ENCODE measurements at places on chromosomes 16 and 17.

- DNase-seq: no peak
Measured at GRCh38 chr17:21285164-21286065, 904 bp downstream of the MAP2K3 start.

- DNase-seq: no peak
Measured at GRCh38 chr17:75895370-75896155, 1.2 kb downstream of the TRIM65 start.

GRCh38 chr16:16045296-16045695 lies 95.9 kb downstream of the ABCC1 start:
- DNase-seq: no peak

GRCh38 chr16:3189869-3190268 lies 1.9 kb downstream of the OR1F1 start:
- no peak for DNase-seq

DNA sequence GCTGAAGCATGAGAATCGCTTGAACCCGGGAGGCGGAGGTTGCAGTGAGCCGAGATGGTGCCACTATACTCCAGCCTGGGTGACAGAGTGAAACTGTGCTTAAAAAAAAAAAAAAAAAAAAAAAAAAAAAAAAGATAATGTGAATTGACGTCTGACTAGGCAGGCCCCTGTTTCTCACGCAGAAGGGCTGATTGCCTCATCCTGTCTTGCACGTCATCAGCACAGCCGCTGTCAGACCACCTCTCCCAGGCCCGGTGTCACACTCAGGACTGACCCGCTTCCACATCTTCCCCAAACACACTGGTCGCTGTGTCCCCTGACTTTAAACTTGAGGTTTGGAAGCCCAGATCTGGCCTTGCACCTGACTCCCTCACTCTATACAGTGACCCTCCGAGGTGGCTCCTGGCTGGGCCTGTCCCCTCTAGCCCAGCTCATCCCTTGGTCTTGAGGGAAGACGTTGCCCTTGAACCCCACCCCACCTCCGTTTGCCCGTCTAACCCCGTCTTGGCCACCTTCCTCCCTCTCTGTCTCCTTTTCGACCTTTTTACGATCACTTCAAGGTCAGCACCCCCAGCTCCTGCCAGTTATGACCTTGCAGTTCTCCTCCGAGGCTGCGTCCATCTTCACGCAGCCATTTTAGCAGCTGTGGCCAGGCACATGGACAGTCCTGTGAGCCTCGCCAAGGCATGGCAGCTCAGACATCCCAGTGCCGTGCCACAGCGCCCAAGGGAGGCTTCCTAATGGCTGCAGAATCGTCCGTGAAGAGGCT lies 149.9 kb upstream of the PLCG2 start:
- no peak for DNase-seq

DNA sequence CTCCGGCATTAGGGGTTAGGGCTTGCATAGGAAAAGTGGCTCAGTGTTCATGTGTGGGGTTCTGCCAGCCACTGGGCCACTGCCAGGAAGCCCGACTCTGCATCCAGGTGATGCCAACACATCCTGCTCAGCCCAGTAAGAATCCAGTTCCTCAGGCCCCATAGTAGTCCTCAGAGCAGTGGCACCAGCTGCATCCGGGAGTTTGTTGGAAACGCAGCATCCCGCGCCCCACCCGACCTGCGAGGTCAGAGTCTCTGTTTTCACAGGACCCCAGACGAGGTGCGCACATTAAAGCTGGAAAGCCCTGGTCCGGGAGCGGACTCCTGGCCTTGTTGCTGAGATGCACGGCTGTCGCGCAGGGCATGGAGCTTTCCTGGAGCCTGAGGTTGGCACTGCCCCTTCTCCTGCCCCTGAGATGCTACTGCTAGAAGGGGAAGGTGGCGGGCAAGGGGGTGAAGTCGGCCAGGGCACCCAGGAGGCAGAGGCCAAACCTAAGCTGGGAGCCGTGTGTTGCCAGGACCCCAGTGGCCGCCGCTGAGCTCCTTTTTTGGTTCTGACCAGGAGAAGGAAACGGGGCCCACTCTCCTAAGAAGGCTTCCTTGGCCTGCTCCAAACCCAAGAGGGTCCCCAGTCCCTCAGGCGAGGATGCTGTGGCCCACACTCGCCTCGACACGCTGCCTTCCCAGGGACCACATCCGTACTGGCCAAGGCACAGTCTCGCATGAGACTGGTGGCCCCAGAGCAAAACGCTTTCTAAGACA lies 44.4 kb downstream of the NOS2 start:
- no peak for DNase-seq

GRCh38 chr17:67511012-67511411 lies 133.9 kb downstream of the PITPNC1 start:
- DNase-seq: no peak

DNA sequence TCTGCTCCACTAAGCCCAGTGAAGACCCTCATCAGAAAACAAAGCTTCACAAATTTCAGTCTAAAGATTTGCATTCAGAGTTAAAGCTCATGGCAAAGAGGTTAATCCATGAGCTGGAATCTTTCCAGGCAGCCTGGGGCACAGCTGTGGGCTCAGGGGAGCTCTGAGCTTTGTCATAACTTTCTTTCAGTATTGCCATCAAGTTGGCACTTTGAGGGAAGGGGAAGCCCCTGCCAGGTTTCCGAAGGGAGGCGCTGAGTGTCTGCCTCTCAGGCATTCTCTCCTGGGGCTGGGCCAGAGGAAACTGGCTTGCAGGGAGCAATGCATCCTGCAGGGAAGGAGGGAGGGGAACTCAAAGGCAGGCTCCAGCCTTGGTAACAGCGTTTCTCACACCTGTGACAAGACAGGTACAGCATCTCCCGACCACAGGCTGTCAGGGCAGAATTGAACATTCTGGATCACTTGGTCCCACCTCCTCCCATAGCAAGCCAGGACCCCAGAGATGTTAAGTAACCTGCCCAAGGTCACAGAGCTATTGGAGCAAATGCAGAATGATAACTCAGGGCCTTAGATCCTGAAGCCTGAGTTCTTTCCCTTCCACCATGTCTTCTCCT lies 3.9 kb downstream of the LPO start:
- DNase-seq: no peak

- peak; percentile 40 for DNase-seq
Measured at GRCh38 chr17:74369221-74369620, 1.9 kb downstream of the GPR142 start.

DNA sequence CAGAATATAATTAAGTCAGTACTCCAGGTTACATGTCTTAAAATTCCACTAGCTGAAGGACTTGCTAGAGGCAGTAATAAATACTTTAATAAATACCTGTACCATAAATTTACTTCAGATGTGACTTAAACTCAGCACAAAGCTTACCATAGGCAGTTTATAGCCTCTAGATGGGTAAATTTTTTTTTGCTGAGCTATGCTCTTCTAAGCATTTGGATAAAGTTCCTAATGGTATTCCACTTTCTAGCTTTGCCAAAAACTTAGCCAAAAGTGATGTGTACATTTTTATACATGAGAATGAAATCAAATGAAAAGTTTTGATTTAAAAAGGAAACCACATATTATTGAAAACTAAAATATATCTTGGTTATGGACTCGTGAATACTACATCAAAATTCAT lies 63.7 kb upstream of the DHX40 start:
- no peak for DNase-seq

DNA sequence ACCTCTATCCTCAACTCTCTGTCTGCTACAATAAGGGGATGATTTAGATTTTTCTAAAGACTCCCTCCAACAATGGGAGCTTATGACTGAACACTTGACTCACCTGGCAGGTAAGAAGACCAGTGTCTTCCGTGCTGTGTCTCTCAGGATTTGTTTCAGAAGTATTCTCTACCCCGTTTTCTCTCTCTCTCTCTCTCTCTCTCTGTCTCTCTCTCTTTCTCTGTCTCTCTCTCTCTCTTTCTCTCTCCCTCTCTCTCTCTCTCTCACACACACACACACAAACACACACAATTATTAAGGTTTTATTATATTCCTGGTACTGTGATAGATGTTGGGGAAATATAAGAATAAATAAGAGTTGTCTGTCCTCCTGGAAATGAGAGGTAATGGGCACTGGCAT lies 263.9 kb downstream of the TOX3 start:
- DNase-seq: no peak

- DNase-seq: no peak
Measured at GRCh38 chr17:74217037-74217730, 3.8 kb downstream of the TTYH2 start.

DNA sequence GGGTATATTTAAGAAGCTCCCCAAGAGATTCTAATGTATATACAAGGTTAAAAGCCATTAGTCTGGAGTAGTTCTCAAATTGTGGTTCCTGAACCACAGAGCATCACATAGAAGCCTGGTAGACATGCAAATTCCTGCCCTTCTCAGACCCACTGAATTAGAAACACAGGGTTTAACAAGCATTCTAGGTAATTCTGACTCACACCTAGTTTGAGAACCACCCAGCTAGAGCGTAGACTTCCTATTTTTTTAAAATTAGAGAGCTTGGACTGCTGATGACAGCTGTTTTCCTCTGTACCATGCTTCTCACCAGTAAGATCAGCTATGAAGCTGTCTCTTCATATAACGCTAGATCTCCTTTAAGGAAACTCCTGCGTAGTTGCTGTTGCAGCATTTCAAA lies 50.6 kb downstream of the HS3ST3B1 start:
- DNase-seq: no peak

GRCh38 chr16:50981951-50982350 lies 169.1 kb downstream of the SALL1 start:
- no peak for DNase-seq

- no peak for DNase-seq
Measured at GRCh38 chr17:30000755-30001257, 59.4 kb downstream of the EFCAB5 start.

DNA sequence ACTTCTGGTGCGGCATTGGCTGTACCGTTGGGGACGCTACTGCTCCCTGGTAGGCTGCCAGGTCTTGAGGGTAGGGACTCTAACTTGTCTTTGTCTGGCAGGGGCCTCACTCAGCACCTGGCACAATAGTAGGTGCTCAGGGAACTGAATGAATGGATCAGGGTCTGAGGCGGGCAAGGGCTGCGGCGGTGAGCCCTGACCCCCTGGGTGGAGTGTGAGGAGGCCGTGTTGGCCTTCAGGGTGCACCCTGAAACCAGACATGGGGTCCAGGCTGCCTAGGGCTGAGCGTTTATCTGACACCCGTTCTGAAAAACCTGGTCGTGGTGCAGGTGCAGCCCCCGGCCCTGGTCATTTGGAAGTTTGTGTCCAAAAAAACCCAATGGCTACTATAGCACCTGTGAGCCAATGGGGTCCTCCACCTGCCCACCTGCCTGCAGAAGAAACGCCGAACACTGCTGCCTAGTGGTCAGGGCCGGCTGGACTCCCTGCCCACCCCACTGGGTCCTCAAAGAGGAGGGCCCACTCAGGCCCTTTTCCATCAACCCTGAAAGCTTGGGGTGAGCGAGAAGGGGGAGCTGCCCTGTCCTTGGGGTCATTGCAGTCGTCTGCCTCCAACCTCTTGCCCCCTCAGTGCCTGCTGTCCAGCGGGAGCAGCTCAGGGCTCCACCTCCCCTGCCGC lies 4.9 kb upstream of the ATP6V0C start:
- no peak for DNase-seq

- DNase-seq: peak; percentile 7
Measured at GRCh38 chr17:21042458-21043295, at the start of gene USP22. Gene USP22 (minus strand): TSS chr17:21043011. CDS start chr17:21042835, 176 bp downstream.

- DNase-seq: no peak
Measured at GRCh38 chr16:10552998-10553491, 27.4 kb downstream of the EMP2 start.

GRCh38 chr16:10658943-10659342 lies 35.8 kb downstream of the TEKT5 start:
- DNase-seq: no peak

GRCh38 chr16:84884596-84885341 lies 65.0 kb downstream of the CRISPLD2 start:
- DNase-seq: no peak

DNA sequence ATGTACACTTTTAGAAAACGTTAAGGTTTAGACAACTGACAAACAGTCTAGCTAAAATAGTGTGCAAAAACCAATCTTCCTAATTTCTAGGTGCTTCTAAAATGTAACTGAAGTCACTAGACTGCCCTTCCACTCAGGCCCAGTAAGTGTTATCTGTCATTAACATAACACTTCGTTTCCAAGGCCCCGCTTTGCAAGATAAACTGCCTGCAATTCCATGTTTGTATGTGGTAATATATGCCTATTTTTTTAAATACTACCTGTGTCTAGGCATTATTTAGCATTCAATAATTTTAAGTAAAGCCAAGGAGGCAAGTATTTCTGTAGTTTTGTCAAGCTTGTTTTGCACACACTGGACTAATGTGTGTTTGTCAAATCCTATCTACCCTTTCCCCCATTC lies 3.2 kb downstream of the USP32 start:
- no peak for DNase-seq

DNA sequence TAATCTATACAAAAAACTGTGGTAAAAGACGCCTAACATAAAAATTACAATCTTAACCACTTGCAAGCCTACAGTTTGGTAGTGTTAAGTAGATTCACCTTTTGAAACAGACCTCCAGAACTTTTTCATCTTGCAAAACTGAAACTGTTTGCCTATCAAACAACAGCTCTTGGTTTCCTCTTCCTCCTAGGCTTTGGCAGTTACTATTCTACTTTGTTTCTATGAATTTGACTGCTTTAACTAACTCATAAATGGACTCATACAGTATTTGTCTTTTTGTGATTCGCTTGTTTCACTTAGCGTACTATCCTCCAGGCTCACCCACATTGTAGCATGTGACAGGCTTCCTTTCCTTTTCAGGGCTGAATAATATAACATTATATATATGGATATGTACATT lies 97.0 kb downstream of the PRKCA start:
- no peak for DNase-seq
